H1 (cell line): ENCODE measurements at places on chromosomes 6 and 20.

DNA sequence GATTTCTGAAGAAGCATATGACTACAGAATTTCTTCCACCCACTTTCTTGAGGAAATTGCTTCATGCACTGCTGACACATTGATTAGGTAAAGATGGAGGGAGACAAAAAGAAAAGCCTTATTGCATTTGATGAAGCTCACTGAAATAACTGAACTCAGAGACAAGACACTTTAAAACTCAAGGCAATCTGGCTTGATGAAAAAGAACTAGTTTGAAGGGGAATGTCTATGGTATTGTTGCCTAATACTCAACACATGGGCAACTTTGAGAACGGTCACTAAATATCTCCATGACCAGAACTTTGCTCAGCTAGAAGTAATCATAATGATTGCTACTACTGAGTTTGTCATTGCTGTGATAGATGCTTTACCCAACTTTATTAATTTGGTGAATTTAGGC is 38.1 kb downstream of the HTR1B start:
- no peak overlapping the region for H3K27ac ChIP-seq
- no peak for DNase-seq
- H3K36me3 ChIP-seq: no peaks in the 10 kb centered on the region
- H3K27me3 ChIP-seq: no peaks in the 10 kb centered on the region
- H3K4me3 ChIP-seq: no peak overlapping the region

- no peak for DNase-seq
- H3K36me3 ChIP-seq: no peaks in the 10 kb centered on the region
- no peak overlapping the region for H3K4me3 ChIP-seq
- H3K27ac ChIP-seq: no peak overlapping the region
Measured at GRCh38 chr20:37837924-37838323, 65.0 kb upstream of the VSTM2L start.

- no peaks in the 10 kb centered on the region for H3K27me3 ChIP-seq
- no peak for DNase-seq
- no peaks in the 10 kb centered on the region for H3K36me3 ChIP-seq
Measured at GRCh38 chr20:24948939-24949679, at the start of gene CST7. CST7 (plus strand) TSS chr20:24949269; CDS start chr20:24949506, 237 bp downstream.

DNA sequence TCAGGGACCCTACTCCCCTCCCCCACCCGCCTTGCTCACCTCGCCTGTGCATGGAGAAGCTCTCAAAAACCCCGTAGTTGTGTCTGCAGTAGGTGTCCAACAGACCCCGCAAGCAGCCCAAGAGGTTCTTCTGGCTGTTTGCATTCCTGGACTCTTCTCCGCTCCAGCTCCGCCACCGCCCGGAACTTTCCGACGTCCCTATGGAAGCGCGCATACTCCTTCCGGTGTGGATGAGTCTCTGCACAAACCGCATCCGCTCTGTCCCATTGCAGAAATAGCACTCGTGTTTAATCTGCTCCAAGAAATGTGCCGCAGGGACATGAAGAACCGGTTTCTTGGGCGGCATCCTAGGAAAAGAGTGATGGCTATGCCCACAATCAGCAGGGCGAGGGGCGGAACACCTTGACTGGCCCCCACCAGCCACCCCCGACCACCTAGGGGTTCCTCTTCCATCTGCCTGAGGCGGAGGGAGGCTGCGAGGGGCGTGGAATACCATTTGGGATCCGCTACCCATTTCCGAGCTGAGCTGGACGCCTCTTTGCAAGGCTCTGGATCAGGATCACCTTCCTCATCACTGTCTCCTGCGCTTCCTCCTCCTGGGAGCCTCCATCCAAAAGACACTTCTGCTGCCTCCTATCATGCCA is 20.2 kb downstream of the HLA-DRA start:
- no peak overlapping the region; the same call in 1 of the 2 replicates for H3K27ac ChIP-seq
- no peaks in the 10 kb centered on the region for H3K4me1 ChIP-seq
- no peak for DNase-seq
- no peaks in the 10 kb centered on the region for H3K36me3 ChIP-seq

GRCh38 chr6:112833581-112834131 is 486.5 kb downstream of the RFPL4B start:
- no peaks in the 10 kb centered on the region for H3K36me3 ChIP-seq
- 0 out of 2 replicates have a peak, but pooled peaks cover 2% of the 10 kb centered on the region for H3K4me1 ChIP-seq
- H3K4me3 ChIP-seq: no peak overlapping the region
- DNase-seq: no peak
- no peak overlapping the region for H3K27ac ChIP-seq
- H3K27me3 ChIP-seq: no peaks in the 10 kb centered on the region

DNA sequence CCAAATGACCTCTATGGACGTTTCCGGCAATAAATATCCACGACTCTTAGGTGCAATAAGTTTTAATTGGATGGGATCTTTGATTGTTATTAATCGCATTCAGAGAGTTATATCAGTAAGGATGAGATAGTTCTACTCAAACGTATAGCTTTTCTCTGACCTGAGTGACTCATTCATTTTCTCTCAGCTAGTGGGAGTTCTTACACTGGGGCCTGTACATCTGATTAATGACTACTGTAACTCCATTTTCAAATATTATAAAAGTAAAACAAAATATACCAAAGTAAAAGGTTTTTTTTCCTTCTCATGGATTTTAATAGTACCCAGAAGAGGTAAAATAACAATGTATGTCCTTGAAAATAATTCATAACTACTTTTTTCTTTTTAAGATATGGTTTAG is 41.1 kb upstream of the SAMD5 start:
- H3K4me3 ChIP-seq: no peak overlapping the region
- DNase-seq: no peak

- no peaks in the 10 kb centered on the region for H3K27me3 ChIP-seq
- DNase-seq: no peak
- H3K36me3 ChIP-seq: no peaks in the 10 kb centered on the region
Measured at GRCh38 chr6:19298421-19298820, 538.7 kb upstream of the ID4 start.

DNA sequence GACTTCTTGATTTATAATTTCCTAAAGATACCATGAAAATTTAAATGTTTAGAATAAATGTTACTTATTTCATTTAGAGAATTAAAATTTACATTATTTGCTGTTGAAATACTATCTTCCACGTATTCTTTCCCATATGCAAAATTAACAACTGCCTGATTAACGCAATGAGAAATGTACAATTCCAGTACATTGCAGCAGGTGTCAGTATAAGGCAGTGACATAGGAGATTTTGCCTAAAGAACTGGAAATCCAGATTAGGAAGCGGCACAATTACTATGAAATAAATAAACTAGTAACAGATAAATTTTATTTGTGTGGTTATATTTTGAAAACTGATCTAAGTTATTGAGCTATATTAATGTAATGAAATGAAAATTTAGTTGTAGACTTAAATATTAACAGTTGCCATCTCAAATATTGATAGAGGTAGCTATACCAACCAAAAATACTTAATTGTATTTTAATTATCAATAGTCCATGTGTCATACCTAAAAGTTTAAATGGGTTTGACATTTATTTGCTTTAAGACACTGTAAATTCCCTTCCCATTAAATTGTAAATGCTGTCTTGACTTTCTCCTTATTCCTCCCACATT is 300.2 kb downstream of the UTRN start:
- H3K4me1 ChIP-seq: peaks cover 5% of the 10 kb centered on the region; the same call in 1 of the 2 replicates
- no peaks in the 10 kb centered on the region for H3K36me3 ChIP-seq
- no peak overlapping the region for H3K27ac ChIP-seq
- no peaks in the 10 kb centered on the region for H3K27me3 ChIP-seq
- peak overlapping the region; percentile 52 for H3K4me3 ChIP-seq
- DNase-seq: no peak

DNA sequence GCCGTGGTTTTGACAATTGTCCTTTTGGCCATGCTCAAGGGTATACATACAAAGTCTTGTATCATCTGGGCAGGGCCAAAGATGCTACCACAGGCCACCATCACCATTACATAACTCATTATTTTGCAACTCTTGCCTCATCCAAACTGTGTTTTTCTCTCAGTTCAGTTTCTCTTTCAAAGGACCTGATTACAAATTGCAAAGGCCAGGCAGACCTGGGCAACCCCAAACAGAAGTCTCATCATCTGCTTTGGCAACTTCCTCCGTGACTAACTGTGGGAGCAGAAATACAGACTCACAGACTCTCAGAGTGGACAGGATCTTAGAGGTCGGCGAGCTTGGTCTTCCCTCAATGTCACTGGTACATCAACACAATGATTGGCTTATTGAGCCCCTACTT is 117.8 kb upstream of the NEDD9 start:
- no peaks in the 10 kb centered on the region for H3K36me3 ChIP-seq
- DNase-seq: no peak
- H3K4me3 ChIP-seq: no peak overlapping the region
- no peaks in the 10 kb centered on the region for H3K27me3 ChIP-seq

GRCh38 chr6:137777687-137778075 is 89.4 kb upstream of the TNFAIP3 start:
- H3K4me1 ChIP-seq: no peaks in the 10 kb centered on the region
- DNase-seq: no peak
- no peaks in the 10 kb centered on the region for H3K27me3 ChIP-seq
- H3K4me3 ChIP-seq: no peak overlapping the region

- H3K36me3 ChIP-seq: peaks cover 15% of the 10 kb centered on the region
- no peak for DNase-seq
- H3K4me3 ChIP-seq: no peak overlapping the region
- no peaks in the 10 kb centered on the region for H3K4me1 ChIP-seq
- no peak overlapping the region for H3K27ac ChIP-seq
- no peaks in the 10 kb centered on the region for H3K27me3 ChIP-seq
Measured at GRCh38 chr6:147278891-147279290, 74.7 kb downstream of the STXBP5 start.

DNA sequence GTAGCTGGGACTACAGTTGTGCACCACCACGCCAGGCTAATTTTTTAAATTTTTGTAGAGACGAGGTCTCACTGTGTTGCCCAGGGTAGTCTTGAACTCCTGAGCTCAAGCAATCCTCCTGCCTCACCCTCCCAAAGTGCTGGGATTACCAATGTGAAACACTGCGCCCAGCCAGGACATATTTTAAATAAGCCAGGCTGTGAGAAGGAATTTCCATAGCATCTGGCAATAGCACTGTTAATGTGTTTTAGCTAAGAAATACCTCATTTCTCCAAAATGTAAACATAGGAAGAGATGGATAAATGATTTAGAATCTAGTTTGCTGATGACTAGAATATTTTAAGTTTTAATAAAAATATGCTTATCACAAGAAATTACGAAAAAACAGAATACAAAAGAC is 27.0 kb upstream of the SLA2 start:
- no peak overlapping the region for H3K4me3 ChIP-seq
- no peaks in the 10 kb centered on the region for H3K36me3 ChIP-seq
- H3K4me1 ChIP-seq: peaks cover 2% of the 10 kb centered on the region
- no peak overlapping the region for H3K27ac ChIP-seq
- H3K27me3 ChIP-seq: no peaks in the 10 kb centered on the region
- DNase-seq: no peak

- no peaks in the 10 kb centered on the region for H3K27me3 ChIP-seq
- H3K4me3 ChIP-seq: no peak overlapping the region
- no peak overlapping the region for H3K27ac ChIP-seq
- no peaks in the 10 kb centered on the region for H3K4me1 ChIP-seq
Measured at GRCh38 chr20:63628246-63628975, 1.5 kb upstream of the GMEB2 start.

- DNase-seq: no peak
- H3K4me1 ChIP-seq: no peaks in the 10 kb centered on the region
- no peak overlapping the region for H3K4me3 ChIP-seq
- H3K27me3 ChIP-seq: no peaks in the 10 kb centered on the region; the same call in 1 of the 2 replicates
Measured at GRCh38 chr6:158648682-158649131, 1.1 kb upstream of the SYTL3 start.

- no peak overlapping the region for H3K27ac ChIP-seq
- no peak for DNase-seq
- H3K4me1 ChIP-seq: peaks cover 5% of the 10 kb centered on the region; the same call in 1 of the 2 replicates
- no peak overlapping the region for H3K4me3 ChIP-seq
- H3K27me3 ChIP-seq: no peaks in the 10 kb centered on the region
Measured at GRCh38 chr6:95366414-95366813, 210.9 kb upstream of the MANEA start.

- DNase-seq: no peak
- H3K36me3 ChIP-seq: no peaks in the 10 kb centered on the region
- H3K27me3 ChIP-seq: peaks cover 11% of the 10 kb centered on the region; the same call in 1 of the 2 replicates
- H3K4me3 ChIP-seq: no peak overlapping the region
- H3K4me1 ChIP-seq: peaks cover 25% of the 10 kb centered on the region
Measured at GRCh38 chr6:6728169-6728941, 139.8 kb downstream of the LY86 start.

GRCh38 chr6:49649988-49650387 is 13.3 kb upstream of the RHAG start:
- no peak overlapping the region for H3K4me3 ChIP-seq
- H3K4me1 ChIP-seq: no peaks in the 10 kb centered on the region
- no peaks in the 10 kb centered on the region for H3K27me3 ChIP-seq
- no peak for DNase-seq

- no peaks in the 10 kb centered on the region for H3K4me1 ChIP-seq
- H3K27ac ChIP-seq: no peak overlapping the region
- no peak for DNase-seq
- H3K36me3 ChIP-seq: no peaks in the 10 kb centered on the region
Measured at GRCh38 chr20:54110041-54110440, 39.6 kb upstream of the BCAS1 start.

- DNase-seq: no peak
- H3K27ac ChIP-seq: no peak overlapping the region
- no peaks in the 10 kb centered on the region for H3K27me3 ChIP-seq
- no peak overlapping the region for H3K4me3 ChIP-seq
- no peaks in the 10 kb centered on the region for H3K4me1 ChIP-seq
Measured at GRCh38 chr20:5845681-5846615, 95.7 kb downstream of the SHLD1 start.

DNA sequence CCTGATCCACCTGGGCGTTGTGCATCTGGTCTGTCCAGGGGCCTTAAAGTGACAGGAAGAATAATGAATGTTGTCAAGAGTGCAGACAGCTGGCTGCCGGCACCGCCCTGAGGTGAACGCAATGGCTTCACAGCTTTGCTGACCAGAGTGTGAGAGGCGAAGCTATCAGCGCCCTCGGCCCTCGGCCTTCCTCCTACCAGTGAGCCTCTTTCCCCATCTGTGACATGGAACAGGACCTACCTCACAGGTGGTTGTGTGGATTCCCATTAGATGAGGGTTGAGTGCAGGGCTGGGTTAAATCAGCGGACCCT is 54.8 kb downstream of the CTCFL start:
- H3K27ac ChIP-seq: no peak overlapping the region
- H3K4me3 ChIP-seq: no peak overlapping the region
- H3K27me3 ChIP-seq: no peaks in the 10 kb centered on the region

GRCh38 chr6:106275692-106276091 is 49.9 kb downstream of the ATG5 start:
- H3K4me1 ChIP-seq: no peaks in the 10 kb centered on the region
- H3K36me3 ChIP-seq: peaks cover 4% of the 10 kb centered on the region; the same call in 1 of the 2 replicates
